Dorsolateral prefrontal cortex (tissue), 122 donors: ENCODE measurements at places on chromosomes 7 and 10.

- no peak for DNase-seq
These were observed 10.6 kb upstream of the LYZL2 start for GRCh38 chr10:30639946-30640786.

GRCh38 chr10:103668351-103669242 is 175.1 kb downstream of the NEURL1 start:
- peak; percentile 65 for DNase-seq

DNA sequence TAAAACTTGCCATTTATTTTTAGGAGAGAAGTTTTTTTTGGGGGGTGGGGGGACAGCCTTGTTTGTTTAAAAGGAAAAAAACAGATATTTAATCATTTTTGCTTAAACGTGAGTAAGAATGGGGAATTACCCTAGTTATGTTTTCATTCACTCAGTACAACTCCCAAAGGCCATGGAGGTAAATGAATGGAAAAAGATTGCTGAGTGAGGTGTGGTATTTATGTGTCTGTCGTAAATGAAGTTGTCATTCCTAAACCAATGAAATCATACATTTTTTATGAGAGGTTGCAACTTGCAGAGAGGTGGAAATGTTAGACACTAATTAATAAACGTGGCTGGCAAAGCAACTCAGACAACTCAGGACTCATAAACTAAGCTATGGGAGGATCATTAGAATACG is 218.1 kb downstream of the CELF2 start:
- no peak for DNase-seq

GRCh38 chr7:31688372-31688771 is 1.4 kb downstream of the PPP1R17 start:
- DNase-seq: no peak
